ENCODE measurements at places on chromosomes 12 and 14. TPM values are rescaled to one million over a fixed set of nuclear protein-coding genes. Genes with fewer than 3 reads are reported as not detected.

The HCAR1 gene
- total RNA-seq, result not detected

The PLEKHH1 gene
- total RNA-seq, result 3.8 TPM

The SLC10A1 gene
- total RNA-seq, result not detected

The NRIP2 gene
- 8.1 TPM for total RNA-seq

The BEGAIN gene
- 0.85 TPM for total RNA-seq

The GATC gene
- total RNA-seq, result 16.9 TPM

The TTC6 gene
- total RNA-seq, result 0.14 TPM

The PRMT5 gene
- 27.8 TPM for total RNA-seq

The PPFIA2 gene
- 51.1 TPM for total RNA-seq

The KLRC3 gene
- total RNA-seq, result not detected

DNA sequence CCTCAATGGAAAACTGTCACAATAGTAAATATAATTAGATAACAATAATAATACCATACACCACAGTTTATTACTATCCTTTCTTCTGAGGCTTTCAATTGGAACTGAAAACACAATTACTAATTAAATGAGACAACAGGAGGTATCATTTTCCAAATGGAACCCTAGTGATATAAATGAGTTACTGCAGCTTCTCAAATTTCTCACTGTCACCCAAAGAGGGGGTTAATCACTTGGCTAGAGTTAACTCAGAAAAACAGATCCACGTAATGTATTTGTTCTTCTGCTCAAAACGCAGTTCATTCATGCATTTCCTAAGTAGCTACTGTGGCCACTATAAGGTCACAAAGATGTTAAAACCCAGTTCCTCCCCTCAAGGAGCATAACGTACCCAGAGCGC is 120.9 kb upstream of the FOXN3 start:
- no peak overlapping the region for H3K4me3 ChIP-seq
- no peak overlapping the region for H3K27ac ChIP-seq
- H3K27me3 ChIP-seq, result no peaks in the 10 kb centered on the region
- DNase-seq, result no peak

GRCh38 chr14:71320734-71321573 is 413.7 kb downstream of the PCNX1 start:
- no peaks in the 10 kb centered on the region for H3K36me3 ChIP-seq
- peak overlapping the region; percentile 97 for H3K4me3 ChIP-seq
- H3K27ac ChIP-seq, result peak overlapping the region; percentile 99

DNA sequence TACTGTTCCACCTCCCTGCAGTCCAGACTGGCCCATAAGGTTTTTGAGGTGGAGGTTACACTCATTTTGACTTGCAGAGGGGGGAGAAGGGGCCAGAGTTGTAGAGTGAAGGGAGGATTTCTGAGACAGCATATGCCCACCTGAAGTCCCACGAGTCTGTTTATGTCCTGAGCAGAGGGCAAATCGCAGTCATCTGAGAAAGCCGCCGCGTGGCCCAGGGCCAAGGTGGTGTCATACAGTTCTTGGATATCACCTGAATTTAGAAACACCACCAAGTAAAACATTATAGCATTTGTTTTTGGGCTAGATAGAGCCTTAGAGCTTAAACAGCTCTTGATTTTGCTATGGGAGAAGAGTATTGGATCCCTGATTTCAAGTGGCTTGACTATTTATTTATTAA is 30.9 kb downstream of the TDG start:
- no peaks in the 10 kb centered on the region for H3K36me3 ChIP-seq
- H3K27ac ChIP-seq, result no peak overlapping the region
- H3K27me3 ChIP-seq, result no peaks in the 10 kb centered on the region
- no peak overlapping the region for H3K4me3 ChIP-seq
- DNase-seq, result no peak
- no peaks in the 10 kb centered on the region for H3K4me1 ChIP-seq

DNA sequence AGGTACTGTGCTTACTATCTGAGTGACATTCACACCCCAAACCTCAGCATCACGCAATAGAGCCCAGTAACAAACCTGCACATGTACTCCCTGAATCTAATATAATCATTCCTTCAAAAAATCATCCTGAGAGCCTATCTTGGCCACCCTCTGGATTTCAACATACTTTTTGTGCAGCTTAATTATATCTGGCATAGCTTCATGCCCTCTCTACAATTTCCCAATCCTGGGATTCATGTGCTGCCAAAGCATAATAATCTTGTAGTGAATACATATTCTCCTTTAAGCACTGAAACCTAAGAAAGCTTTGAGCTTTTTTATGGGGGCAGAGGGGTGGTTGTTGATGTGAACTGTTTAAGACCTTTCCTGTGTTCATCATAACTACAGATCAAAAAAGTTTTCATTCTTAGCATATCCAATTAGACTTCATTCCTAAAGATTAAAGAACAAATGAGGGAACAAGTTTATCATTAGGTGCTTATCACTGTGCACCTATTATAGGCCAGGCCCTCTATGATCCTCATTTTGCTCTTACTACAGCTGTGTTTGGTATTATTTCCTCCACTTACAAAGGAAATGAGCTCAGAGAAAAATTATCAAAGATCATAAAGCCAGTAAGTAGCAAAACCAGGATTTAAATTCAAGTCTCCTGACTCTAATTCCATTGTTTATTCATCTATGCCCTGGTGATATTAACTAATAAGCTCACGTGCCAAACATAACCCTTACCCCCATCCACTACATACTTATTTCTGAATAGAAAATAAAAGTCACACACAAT is 51.2 kb downstream of the SINHCAF start:
- H3K4me3 ChIP-seq, result no peak overlapping the region
- H3K36me3 ChIP-seq, result no peaks in the 10 kb centered on the region
- H3K4me1 ChIP-seq, result no peaks in the 10 kb centered on the region
- H3K27me3 ChIP-seq, result no peaks in the 10 kb centered on the region

GRCh38 chr12:113245695-113246477 is 24.6 kb downstream of the TPCN1 start:
- peak overlapping the region; percentile 35 for H3K4me3 ChIP-seq
- H3K27ac ChIP-seq, result peak overlapping the region; percentile 83
- H3K27me3 ChIP-seq, result no peaks in the 10 kb centered on the region
- no peaks in the 10 kb centered on the region for H3K36me3 ChIP-seq

DNA sequence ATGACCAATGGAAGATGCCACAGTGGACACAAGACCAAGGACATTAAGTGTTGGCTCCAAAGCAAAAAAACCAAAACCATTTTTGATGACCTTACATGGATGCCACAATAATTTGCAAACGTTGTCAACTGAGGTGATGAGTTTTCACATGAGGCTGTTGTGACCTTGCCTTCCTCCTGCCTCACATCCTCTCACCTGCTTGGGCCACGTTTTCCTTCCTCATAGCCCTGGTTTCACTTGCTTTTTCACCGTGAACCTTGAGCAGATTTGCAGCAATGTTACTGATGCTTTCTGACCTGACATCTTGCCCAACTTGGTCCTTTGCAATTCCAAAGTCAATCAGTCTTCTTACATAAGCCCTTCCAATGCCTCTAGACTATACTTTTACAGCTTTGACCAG is 3.7 kb downstream of the KRT6B start:
- H3K36me3 ChIP-seq, result no peaks in the 10 kb centered on the region
- H3K4me3 ChIP-seq, result no peak overlapping the region
- no peak for DNase-seq
- H3K4me1 ChIP-seq, result no peaks in the 10 kb centered on the region
- no peak overlapping the region for H3K27ac ChIP-seq

GRCh38 chr12:29534935-29535334 is 37.4 kb upstream of the OVCH1 start:
- H3K4me1 ChIP-seq, result no peaks in the 10 kb centered on the region
- no peak for DNase-seq
- H3K4me3 ChIP-seq, result no peak overlapping the region
- no peaks in the 10 kb centered on the region for H3K27me3 ChIP-seq
- no peak overlapping the region for H3K27ac ChIP-seq

GRCh38 chr12:690466-690865 is 27.2 kb upstream of the NINJ2 start:
- H3K4me1 ChIP-seq, result no peaks in the 10 kb centered on the region
- no peak overlapping the region for H3K27ac ChIP-seq
- H3K36me3 ChIP-seq, result no peaks in the 10 kb centered on the region
- H3K27me3 ChIP-seq, result no peaks in the 10 kb centered on the region

DNA sequence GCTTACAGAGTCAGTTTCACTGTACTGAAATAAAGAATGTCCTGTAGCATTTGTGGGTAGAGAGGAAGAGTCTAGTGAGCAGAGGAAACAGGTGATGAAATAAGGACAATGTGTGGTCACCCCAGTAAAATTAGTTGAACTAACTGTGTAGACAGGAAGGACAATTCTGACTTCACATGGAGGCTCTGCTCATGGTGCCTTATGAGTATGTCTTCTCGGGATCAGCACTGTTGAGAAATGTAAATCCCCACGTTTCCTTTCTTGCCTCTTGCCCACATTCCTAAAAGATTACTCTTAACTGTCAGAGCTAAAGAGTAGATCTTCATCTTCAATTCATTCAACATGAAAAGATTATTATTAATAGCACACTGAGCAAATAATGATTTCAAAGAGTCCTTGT is 113.2 kb upstream of the FLRT2 start:
- H3K4me3 ChIP-seq, result no peak overlapping the region
- no peak for DNase-seq
- H3K36me3 ChIP-seq, result no peaks in the 10 kb centered on the region
- no peaks in the 10 kb centered on the region for H3K27me3 ChIP-seq

DNA sequence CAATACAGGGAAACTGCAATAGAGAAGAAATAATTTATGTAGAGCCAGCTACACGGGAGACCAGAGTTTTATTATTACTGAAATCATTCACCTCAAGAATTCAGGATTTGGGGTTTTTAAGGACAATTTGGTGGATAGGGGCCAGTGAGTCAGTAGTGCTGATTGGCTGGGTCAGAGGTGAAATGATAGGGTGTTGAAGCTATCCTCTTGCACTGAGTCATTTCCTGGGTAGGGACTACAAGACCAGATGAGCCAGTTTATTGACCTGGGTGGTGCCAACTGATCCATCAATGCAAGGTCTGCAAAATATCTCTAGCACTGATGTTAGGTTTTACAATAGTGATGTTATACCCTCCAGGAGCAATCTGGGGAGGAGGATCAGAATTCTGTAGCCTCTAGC is 486.3 kb downstream of the LRIG3 start:
- H3K27ac ChIP-seq, result no peak overlapping the region
- H3K27me3 ChIP-seq, result no peaks in the 10 kb centered on the region
- no peak overlapping the region for H3K4me3 ChIP-seq
- H3K4me1 ChIP-seq, result no peaks in the 10 kb centered on the region

GRCh38 chr14:81589381-81590065 is 55.9 kb upstream of the SEL1L start:
- peaks cover 5% of the 10 kb centered on the region for H3K4me1 ChIP-seq
- H3K27ac ChIP-seq, result no peak overlapping the region
- no peaks in the 10 kb centered on the region for H3K36me3 ChIP-seq
- no peak overlapping the region for H3K4me3 ChIP-seq

GRCh38 chr14:61575551-61576150 is 119.7 kb upstream of the HIF1A start:
- H3K27ac ChIP-seq, result no peak overlapping the region
- H3K27me3 ChIP-seq, result no peaks in the 10 kb centered on the region
- no peak overlapping the region for H3K4me3 ChIP-seq
- no peaks in the 10 kb centered on the region for H3K36me3 ChIP-seq

GRCh38 chr12:113162102-113163029 is 12.8 kb downstream of the CFAP73 start:
- no peak overlapping the region for H3K4me3 ChIP-seq
- no peak overlapping the region for H3K27ac ChIP-seq
- no peaks in the 10 kb centered on the region for H3K27me3 ChIP-seq
- DNase-seq, result no peak

DNA sequence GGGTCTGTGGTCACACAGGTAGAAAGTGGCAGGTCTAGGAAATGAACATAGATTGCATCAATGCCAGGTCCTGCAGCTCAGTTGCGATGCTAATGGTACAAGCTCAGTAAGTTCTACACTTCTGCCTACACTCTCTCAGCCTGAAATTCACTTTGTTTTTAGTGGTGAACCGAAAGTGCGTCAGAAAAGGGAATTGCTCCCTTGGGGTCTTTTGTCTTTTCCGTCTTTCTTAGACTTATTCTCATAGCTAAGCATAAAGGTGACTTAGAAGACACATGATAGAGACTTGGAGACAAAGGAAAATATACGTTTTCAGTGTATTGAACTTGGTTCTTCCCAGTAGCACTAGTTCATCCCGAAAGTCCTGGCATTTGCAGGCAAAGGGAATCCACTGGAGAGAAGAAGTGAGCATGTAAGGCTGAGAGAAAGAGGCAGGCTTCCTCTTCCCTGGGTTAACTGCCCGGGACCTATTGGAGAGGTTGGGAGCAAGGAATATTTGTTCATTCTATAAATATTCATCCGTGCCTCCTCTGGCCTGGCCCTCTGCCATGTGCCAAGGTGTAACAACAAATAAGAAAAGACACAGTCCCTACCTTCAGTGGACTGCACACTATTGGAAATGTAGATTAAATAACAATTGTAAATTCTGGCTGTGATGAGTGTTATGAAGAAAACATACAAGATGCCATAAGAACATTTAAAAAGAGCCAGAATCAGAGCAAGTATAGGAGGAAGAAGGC is 785.8 kb downstream of the MED13L start:
- no peaks in the 10 kb centered on the region for H3K27me3 ChIP-seq
- no peaks in the 10 kb centered on the region for H3K36me3 ChIP-seq
- H3K27ac ChIP-seq, result no peak overlapping the region
- no peak overlapping the region for H3K4me3 ChIP-seq
- H3K4me1 ChIP-seq, result no peaks in the 10 kb centered on the region

DNA sequence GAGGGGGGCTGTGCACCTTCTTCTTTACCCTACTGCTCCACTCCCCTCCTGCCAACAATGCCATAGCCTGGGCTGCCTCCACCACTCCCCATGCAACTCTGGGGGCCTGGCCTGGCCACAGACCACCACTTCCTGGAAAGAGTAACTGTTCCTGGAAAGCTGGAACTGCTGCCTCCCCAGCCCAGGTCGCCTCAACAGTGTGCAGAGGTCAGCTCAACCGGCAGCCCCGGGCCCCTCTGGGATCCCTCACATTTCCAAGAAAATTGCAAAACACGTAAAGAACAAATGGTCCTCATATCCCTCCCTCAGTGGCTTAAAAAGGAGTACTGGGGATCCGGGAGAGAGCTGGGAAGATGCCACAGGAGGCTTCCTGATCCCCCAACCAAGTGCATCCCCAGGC is 22.4 kb upstream of the DIO3 start:
- DNase-seq, result no peak
- H3K27me3 ChIP-seq, result no peaks in the 10 kb centered on the region
- H3K4me3 ChIP-seq, result no peak overlapping the region
- no peak overlapping the region for H3K27ac ChIP-seq

DNA sequence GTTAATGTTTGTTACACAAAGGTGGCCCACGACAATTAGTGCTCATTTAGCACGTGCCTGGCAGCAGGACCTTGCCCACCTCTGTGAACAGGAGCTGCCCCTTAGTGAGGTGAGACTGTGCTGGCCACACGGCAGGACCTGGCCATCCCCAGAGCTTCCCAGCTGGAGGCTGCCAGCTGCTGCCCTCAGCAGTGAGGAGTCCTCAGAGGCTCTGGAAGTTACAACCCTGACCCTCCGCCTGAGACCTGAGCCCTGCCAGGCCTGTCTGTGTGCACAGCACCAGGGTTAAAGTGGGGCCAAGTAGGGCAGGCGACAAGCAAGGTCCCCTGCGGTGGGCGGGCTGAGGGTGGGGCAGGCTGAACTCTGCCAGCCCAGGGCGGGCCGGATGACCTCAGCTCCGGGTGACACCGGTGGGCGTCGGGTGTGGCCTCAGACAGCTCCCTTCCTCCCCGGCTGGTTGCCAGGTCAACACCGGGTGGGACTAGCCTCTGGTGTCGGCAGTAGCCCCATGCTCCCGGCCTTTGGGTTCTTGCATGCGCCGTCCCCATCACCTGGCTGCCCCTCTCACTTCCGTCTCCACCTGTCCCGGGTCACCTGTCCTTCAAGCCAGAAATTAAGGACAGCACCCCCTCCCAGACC is 9.2 kb upstream of the LBHD2 start:
- H3K27ac ChIP-seq, result peak overlapping the region; percentile 26
- no peaks in the 10 kb centered on the region for H3K36me3 ChIP-seq
- H3K27me3 ChIP-seq, result no peaks in the 10 kb centered on the region
- no peaks in the 10 kb centered on the region for H3K4me1 ChIP-seq
- H3K4me3 ChIP-seq, result peak overlapping the region; percentile 72

Measured in thoracic aorta (tissue), 2 donors.